ENCODE measurements at places on chromosomes 6 and 20.
A peak's percentile ranks its signal among the peaks of the same experiment; 100 is the strongest.

GRCh38 chr20:5342021-5342420 is 25.3 kb upstream of the PROKR2 start:
- DNase-seq, result no peak

GRCh38 chr6:20653085-20653479 is 118.8 kb downstream of the CDKAL1 start:
- DNase-seq, result no peak

DNA sequence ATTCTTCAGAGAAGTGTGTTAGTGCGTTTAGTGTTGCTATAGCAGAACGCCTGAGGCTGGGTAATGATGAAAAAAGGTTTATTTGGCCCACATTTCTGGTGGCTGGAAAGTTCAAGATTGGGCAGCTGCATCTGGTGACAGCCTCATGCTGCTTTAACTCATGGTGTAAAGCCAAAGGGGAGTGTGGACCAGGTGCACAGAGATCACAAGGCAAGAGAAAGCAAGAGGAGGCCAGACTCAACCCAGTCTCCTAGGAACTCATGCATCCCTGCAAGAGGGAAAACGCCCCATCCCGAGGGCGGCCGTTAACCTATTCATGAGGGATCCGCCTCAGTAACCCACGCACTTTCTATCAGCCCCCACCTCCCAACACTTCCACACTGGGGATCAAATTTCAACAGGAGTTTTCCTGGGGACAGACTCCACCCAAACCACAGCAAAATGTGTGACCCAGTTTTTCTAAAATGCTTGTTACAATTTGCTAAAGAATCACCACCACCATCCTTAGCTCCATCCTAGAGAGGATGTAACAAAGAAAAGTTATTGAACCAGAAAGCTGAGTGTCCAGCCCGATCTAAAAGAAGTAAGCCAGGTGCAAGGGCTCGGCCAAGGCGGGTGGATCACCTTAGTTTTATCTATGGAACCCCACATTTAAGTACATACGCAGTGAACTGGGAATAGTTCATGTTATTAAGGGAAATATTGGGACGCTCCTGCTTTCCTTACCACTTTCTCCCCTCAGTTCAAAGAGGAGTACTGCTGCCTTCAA is 164.8 kb downstream of the QKI start:
- DNase-seq, result no peak

DNA sequence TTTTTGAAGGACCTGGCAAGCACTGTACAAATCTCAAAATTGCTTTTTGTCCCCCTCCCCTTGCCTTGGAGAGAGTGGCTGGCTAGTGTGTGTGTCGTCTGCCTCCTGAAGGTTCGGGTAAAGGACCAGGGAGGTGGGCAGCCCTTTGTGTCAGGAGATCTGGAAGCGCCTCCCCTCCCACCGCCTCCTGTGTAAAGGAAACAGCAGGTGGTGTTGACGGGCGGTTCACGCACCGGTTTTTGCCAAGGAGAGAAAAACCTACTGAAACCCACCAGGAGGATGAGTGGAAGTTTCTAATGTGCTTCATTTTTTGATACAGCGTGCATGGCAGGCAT is 1.2 kb downstream of the ENTPD6 start:
- no peak for DNase-seq

GRCh38 chr6:7445101-7445500 is 55.5 kb downstream of the RIOK1 start:
- no peak for DNase-seq

- DNase-seq, result no peak
Observed at GRCh38 chr6:101126501-101126900, 245.4 kb upstream of the ASCC3 start.

- DNase-seq, result no peak
Observed at GRCh38 chr6:158330016-158330415, 17.8 kb downstream of the TULP4 start.

- no peak for DNase-seq
Observed at GRCh38 chr6:3838992-3839867, 9.9 kb upstream of the FAM50B start.

- DNase-seq, result no peak
Observed at GRCh38 chr6:167855825-167856425, 29.2 kb downstream of the AFDN start.

DNA sequence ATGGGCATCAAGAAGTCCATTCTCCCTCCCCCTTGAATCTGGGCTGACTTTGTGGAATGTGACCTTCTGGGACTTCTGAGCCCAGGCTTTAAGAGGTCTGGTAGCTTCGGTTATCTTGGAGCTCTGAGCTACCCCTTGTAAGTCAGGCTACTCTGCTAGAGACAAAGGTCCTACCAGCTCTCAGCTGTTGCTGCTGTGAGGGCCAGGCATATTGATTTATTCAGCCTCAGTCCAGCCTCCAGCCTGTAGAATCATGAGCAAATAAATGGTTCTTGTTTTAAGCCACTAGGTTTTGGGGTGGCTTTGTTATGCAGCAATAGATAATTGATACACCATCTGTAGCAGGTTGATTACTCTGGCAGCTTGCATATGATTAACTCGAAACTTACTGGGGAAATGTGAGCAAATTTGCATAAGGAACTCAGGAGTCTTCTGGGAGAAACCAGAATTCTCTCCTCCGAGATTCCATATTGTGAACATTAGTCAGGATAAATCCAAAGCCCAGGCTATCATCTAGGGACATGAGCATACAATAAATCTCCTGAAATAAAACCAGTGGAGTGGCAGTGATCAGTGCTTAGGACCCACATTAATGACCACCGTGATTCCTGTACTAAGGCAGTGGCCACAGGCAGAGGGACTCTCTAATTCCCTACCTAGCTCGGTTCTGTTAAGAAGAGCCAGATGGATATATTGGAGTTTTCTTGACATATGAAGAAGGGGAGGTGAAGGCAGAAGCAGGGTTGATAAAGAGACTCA is 336.1 kb downstream of the CDC5L start:
- DNase-seq, result no peak

- DNase-seq, result peak; percentile 55
Observed at GRCh38 chr6:144341831-144342527, 56.8 kb downstream of the UTRN start.

- peak; percentile 73 for DNase-seq
Observed at GRCh38 chr6:129686941-129687627, 22.9 kb downstream of the ARHGAP18 start.

DNA sequence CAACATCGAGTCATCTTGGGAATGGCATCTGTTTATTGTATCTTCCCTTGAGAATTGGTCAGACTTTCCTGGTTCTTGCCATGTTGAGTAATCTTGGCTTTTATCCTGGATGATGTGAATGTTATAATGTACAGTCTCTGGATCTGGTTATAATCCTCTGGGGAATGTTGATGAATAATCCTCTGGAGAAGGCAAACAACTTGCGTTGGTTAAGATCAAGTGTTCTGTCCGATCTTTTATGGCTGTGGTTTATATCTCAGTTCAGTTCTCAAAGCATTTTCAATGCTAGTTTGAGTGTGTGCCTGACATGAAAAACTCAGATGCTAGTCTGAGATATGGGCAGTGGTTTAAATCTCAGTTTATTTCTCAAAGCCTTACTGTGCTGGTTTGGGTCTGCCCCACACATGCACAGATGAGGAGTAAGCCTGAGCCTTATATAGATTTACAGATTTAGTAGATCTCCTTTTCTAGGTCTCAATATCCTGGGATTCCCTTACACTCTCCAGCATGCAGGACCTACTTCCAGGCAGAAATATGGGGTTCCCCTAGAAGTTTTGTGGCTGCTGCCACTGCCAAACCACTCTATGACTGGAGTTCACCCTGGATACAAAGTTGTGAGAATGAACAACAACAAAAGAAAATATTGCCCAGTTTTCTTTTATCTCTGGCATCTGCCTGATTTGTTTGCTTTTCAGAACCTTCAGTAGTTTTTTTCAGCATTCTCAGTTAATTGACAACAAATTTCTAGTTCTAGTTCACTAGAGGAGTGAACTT is 191.8 kb upstream of the MAN1A1 start:
- no peak for DNase-seq

DNA sequence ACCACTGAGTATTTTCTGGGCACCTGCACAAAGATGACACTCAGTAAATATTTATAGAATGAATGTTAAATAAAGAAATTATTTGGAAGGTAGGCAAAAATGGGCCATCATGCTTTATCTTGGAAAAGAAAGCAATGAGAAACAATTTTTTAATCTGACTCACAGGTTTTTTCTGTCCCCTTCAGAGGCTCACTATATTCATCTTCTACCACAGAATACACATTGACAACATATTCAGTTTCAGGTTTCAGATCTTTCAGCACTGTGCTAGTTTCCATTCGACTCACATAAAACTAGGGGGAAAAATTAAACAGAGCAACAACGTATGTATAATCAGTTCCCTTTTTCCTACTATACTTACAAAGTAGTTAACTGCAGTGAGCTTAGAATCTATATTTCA is 58.3 kb downstream of the COL12A1 start:
- DNase-seq, result no peak

DNA sequence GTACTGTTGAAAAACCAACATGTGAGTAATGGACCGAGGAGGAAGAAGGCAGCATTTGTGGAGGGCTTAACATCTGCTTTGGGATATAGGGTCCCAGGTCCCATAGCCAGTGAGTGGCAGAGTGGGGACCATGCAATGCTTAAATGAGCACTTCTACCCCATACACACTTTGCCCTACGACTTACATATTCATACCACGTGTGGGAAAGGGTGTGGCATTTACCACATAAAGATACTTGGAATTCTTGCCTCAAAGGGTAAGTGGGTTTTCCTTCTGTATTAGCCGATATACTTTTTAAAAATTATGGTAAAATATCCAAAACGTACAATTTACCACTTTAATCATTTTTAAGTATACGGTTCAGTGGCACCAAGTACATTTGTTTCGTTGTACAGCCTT is 199.3 kb downstream of the BACH2 start:
- no peak for DNase-seq

DNA sequence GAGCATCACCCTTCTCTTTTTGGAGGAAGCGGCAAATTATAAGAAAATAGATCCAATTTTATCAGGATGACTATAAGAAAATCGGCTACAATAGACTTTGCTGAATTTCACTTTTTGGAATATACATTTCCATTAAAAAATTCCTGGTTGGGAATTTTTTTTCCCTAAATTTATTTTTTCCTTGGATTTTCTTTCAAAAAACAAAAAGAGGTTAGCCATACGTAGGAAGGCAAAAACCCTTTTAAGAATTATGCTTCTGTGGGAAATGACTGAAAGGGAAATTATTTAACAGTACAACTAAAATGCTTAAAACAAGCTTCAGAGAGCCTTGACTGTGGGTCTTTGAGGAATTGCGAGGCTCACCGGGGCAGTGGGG is 86.9 kb downstream of the SLC22A23 start:
- DNase-seq, result no peak

DNA sequence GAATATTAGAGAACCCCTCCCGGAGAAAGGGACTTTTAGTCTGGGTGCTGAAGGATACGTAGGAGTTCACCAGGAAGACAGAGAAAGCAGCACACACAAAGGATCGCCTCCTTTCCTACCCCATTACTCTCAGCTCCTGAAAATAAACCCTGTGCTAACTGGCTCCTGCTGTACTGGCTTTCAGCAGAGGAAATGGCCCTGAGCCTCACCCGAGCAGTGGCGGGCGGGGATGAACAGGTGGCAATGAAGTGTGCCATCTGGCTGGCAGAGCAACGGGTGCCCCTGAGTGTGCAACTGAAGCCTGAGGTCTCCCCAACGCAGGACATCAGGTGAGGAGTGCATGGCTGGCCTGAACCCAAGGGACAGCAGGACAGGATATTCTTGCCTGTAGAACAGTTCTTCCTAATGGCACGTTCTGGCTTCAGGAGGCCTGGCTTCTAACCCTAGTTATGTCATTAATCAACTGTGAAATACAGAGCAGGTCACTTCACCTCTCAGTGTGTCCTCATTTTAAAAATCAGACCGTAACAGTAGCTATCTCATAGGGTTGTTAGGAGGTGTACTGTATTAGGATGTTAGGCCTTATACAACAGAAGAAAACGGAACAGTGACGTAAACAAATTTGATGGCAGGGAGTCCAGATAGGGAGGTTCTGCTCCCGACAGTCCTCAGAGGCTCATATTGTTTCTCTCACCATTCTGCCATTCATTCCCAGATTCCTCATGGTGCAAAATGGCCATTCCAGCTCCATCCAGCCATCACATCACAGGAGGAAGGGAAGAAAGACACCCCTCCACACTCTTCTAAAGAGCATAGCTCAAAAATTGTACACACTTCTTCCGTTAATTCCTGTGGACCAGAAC is 1.8 kb downstream of the RBCK1 start:
- peak; percentile 2 for DNase-seq
